ENCODE measurements at places on chromosomes 6 and 20.

- no peak for DNase-seq
Observed at GRCh38 chr6:113178349-113178748, 678.8 kb upstream of the MARCKS start.

GRCh38 chr20:48789185-48789668, 38.6 kb downstream of the PREX1 start:
- no peak for DNase-seq

DNA sequence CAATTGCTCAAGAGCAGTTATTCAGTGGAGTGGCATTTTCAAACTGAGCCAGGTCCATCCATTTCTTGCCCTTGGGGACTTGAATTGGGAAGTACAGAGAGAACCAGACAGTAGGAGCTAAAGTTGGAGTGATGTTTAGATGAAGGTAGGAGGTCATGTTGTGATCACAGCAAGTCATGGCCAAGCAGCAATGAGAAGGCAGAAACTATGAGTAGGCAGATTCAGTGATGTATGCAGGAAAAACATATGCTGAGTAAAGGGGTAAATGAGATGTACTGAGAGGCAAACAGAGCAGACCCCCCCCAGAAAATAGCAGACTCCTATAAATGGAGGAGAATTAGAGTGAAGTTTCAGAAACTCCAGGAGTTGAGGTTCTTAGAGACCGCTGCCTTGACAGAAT, 95.8 kb downstream of the PERP start:
- DNase-seq = no peak

- no peak for DNase-seq
Observed at GRCh38 chr6:167811040-167811439, 15.7 kb upstream of the AFDN start.

- no peak for DNase-seq
Observed at GRCh38 chr20:46703435-46703834, 6.0 kb upstream of the SLC2A10 start.

- no peak for DNase-seq
Observed at GRCh38 chr6:5937936-5938706, 68.6 kb downstream of the NRN1 start.

GRCh38 chr6:145051661-145052060, 683.7 kb downstream of the EPM2A start:
- no peak for DNase-seq

All from NCI-H187 (cell line).